ENCODE measurements at places on chromosomes 5 and 9.

GRCh38 chr9:113317777-113318176 is 14.6 kb upstream of the RNF183 start:
- no peak for DNase-seq

- DNase-seq = no peak
Measured at GRCh38 chr9:132804576-132805295, 73.3 kb downstream of the AK8 start.

DNA sequence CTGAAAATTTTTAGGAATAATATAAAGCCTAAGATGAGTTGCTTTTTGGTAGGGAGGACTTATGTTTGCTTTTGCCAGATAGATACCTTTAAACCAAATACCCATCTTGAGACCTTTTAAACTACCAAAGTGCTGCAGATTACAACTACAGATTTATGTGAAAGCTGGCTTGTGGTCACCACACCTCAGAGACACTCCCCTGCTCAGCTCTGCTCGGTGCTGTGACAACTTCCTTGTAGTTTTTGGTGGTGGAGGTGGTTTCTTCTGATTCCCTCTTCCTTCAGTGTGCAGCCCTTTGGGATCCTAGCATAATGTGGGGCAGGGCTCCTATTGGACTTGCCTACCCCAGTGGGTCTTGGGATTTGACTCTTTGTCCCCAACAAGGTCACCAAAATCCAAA is 29.2 kb downstream of the GARNL3 start:
- no peak for DNase-seq

GRCh38 chr5:111194925-111195324 is 29.3 kb upstream of the CAMK4 start:
- no peak for DNase-seq

- DNase-seq = no peak
Measured at GRCh38 chr5:115599502-115599901, 2.8 kb downstream of the TICAM2 start.

- DNase-seq = no peak
Measured at GRCh38 chr5:170355601-170356098, 33.5 kb downstream of the KCNMB1 start.
